ENCODE measurements at places on chromosomes 7 and 10. TPM values are rescaled to one million over a fixed set of nuclear protein-coding genes. Genes with fewer than 3 reads are reported as not detected.

DNA sequence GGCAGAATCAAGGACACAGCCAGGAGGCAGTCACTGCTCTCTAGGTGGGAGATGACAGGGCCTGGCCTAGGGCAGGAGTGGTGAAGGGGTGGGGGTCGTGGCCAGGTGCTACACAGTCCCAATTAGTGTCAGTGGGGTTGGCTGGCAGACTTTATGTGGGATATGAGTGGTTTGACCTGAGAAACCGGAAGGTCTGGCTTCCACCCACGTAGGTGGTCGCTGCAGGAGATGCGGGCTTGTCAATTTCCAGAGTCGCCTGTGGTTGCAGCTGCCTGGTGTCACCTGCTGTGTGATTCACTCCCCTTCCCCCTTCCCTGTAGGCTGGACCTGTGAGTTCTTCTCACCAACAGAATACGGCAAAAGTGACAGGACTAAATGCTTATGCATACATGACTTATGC, 124.3 kb downstream of the KLF6 start:
- no peak for DNase-seq

GRCh38 chr10:5830629-5831445, 17.6 kb upstream of the GDI2 start:
- DNase-seq = no peak

GRCh38 chr10:95758351-95759025, 2.5 kb downstream of the ENTPD1 start:
- DNase-seq = no peak

DNA sequence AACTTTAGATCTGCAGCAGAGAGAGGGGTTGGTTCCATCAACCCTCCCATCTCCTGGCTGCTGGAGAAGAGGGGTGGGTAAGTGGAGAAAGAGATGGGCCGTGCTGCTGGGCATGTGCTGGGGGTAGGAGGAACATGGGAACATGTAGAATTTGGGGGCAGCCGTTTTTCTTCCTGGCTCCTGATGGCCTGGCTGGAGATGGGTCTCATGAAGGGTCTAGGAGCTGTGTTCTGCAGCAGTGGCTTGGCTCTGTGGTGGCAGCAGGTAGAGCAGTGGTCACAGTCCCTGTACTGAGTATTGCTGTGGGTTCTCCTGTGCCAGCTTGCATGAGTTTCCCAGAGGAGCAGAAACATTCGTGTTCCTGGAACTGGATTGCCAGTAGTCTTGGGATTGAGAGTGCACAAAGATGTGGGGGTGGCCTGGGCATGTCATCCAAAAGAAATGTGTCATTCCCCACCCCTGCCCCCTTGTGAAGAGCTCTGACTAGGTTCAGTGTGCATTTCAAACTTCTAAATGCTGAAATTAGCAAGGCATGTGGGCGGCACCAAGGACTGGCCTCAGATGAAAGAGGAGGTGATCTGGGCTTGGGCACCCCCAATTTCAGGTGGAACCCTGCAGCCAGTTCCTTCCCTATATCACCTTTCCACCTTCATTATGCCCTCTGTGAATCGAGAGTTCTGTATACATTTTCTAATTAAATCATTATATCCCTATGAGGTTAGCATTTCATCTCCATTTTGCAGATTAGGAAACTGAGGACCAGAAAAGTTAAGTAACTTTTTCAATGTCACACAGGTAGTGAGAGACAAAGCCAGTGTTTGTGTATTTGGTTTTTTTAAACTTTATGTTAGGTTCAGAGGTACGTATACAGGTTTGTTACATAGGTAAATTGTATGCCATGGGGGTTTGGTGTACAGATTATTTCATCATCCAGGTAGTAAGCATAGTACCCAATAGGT, 2.1 kb downstream of the CHST3 start:
- no peak for DNase-seq

The ACTL6B gene
- not detected for total RNA-seq

The CDC123 gene
- total RNA-seq = 48.4 TPM

DNA sequence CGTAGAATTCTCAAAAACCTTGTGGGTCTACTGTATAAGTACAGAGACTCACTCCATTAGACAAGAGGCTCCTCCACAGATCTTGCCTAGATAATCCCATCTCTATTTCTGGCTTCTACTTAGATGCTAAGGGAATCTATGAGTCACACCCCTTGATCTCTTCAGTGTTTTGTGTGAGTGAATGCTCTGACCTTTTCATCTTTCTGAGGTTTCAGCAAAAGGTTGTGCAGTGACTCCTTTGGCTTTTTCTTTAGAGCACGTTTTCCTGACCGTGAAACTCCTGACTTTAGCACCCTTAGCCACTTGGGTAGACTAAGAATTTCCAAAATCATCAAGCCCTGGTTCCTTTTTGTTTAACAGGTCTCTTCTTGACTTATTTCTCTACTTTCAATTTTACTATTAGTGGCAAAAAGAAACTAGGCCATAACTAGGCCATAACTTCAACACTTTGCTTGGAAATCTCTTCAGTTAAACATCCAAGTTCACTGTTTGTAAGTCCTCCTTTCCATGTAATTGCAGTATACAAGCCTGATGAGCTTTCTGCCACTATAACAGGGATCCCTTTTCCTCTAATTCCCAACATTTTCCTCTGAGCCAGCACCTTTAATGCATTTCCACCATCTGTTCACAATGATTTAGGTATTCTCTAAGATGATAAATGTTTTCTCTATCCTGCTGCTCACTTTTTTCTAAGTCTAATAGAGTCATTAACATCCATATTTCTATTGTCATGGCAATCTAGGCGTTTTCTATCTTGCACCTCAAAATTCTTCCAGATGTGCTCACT, 19.4 kb downstream of the COPG2 start:
- DNase-seq = no peak

GRCh38 chr10:71434760-71435394, 38.2 kb downstream of the CDH23 start:
- DNase-seq = no peak

DNA sequence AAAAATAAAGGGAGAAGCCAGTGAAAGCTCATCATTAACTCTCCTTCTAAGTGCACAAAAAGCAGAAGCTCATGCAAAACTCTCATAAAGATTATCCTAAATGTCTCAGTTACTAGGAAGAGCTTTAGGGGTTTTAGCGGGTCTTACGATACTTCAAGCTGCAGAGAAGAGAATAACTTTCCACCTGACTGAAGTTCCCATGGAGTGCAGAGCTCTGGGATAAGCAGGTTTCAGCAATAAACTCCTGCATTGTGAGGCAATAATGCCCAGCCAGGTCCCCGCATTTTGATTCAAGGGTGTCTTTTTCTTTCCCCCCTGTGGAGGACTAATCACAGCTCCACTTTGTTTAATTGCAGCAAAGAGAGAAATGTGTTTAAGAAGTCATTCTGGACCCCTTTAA, 241.9 kb upstream of the SP8 start:
- DNase-seq = no peak

DNA sequence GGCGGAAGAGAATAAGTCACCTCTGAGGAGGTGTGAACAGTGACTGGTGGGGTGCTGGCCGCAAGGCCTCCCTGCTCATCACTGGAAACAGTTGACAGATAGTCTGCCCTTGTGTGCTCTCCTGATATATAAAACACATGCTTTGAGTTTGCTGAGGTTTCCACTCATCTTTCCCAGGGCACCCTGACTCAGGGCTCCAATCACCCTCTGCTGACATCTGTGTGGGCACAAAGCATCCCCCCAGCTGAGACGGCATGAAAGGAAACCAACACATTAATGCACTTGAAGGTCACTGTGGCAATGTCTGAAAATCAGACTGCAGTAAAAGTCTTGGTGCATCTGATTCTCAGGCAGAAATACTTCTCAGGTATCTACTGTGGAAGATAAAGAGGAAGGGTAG, 49.8 kb downstream of the EPDR1 start:
- DNase-seq = no peak

The DKK1 gene
- not detected for total RNA-seq

The SOSTDC1 gene
- 6.7 TPM for total RNA-seq

- no peak for DNase-seq
These were observed 217.1 kb upstream of the ZMIZ1 start for GRCh38 chr10:78851647-78852046.

The C7orf57 gene
- not detected for total RNA-seq

- DNase-seq = no peak
These were observed 85.8 kb downstream of the GRK5 start for GRCh38 chr10:119292968-119293760.

- no peak for DNase-seq
These were observed 2.7 kb upstream of the ZNF786 start for GRCh38 chr7:149093228-149093627.

DNA sequence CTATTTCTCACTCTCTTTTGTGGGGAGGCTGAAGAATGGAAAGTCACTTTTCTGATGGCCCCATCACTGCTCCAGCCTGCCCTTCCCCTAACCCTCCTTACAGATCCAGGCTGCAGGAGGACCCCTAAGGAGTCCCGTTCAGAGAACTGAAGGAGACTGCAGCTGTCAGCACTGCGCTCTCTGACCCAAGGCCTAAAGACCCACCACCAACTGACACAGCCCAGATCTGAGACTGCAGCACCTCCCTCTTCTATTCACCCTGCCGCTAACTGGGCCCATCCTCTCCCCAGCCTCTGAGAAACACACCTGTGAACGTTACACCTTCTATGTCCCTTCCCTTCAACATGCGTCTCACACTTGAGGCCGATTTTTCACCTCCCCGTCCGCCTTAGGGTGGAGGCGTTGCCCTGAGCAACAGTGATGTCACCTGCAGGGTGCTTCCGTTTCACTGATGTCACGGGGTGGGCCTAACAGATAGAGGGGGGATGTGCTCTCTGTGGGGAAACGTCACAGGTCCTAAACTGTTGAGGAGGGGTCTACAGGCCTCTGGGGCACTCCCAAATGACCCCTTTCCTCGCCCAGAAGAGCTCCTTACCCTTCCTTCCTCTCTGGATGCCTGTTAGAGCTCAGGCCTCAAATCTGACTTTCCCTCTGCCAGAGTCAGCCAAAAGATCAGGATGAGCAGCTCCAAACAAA, 5.1 kb downstream of the ITPRIP start:
- DNase-seq = no peak

DNA sequence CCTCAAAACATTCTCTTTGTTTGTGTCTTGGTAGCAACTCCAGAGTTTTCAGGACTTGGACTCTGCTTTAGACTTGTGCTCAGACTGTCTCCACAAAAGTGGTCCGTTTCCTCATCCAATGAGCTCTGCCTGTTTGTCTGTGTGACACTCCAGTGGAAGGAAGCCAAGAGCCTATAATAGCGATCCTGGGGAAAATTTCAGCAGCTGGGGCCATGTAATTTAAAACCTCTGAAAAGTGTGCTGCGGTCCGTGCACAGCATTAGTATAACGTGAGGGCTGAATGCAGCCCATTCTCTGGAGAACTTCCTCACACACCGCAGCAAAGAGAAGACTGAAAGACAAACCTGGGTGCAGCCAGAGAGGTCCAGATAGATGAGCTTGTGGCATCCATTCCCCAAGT, at the start of gene LRRC17:
TSS of gene LRRC17 (plus strand) at position 259 of the 400 bp plus-strand sequence. CDS start 20,914 bp downstream, outside the sequence.
- DNase-seq = no peak

DNA sequence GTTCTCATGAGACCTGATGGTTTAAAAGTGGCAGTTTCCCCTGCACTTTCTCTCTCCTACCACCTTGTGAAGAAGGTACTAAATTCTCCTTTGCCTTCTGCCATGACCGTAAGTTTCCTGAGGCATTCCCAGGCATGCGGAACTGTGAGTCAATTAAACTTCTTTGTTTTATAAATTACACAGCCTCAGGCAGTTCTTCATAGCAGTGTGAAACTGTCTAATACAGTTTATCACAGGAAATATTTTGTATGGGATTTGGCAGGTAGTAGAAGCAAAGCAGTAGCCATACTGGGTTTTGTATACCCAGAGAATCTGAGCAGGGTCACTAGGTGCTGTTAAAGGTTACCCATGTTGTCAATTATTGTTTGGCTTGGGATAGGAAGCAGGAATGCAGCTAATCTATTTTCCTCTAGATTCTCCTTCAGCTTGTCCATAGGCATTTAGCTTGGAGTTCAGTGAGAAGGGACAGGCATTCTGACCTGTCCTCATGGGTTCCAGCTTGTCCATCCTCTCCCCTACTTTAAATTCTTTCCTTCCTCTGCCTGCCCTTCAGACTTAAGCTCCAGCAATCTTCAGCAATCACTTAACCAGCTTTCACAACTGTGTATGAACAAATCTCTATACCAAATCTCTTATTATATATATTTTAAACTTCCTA, 186.7 kb downstream of the PCLO start:
- no peak for DNase-seq

The GRID1 gene
- total RNA-seq = 1.9 TPM

DNA sequence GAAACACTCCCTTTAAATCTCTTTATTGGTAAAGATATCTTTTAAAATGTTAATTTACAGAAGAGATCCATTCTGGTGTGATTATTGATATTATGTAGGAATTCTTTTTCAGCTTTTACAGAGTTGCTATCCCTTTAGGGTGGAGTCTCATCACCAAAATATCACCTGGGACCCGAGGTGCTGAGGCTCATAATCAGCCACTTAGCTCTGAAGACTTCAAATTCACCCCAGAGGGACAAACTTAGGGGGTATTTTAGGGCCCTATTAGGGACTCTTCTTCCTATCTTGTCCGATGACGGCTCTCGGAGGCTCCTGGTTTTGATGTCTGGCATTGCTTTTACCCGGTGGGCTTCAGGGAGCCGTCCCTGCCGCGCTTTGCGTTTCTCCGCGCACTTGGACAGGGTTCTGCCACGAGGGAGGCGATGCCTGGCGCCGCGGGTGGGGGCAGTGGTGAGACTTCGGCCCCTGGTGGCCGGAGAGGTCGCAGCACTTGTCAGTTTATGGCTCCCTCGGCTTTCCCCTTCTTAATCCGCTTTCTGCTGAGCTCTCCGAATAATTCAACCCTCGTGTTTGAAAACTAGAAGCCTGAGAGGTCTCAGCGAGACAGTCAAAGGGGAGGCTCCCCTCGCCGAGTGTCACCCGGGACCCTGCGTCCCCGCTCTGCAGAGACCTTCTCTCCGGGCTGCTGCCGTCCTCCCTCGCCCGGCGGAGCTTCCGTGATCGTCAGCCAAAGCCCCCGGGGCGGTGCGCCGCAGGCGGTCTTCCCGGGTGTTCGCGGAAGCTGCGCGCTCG, 27.8 kb downstream of the RBM20 start:
- DNase-seq = peak; percentile 80

DNA sequence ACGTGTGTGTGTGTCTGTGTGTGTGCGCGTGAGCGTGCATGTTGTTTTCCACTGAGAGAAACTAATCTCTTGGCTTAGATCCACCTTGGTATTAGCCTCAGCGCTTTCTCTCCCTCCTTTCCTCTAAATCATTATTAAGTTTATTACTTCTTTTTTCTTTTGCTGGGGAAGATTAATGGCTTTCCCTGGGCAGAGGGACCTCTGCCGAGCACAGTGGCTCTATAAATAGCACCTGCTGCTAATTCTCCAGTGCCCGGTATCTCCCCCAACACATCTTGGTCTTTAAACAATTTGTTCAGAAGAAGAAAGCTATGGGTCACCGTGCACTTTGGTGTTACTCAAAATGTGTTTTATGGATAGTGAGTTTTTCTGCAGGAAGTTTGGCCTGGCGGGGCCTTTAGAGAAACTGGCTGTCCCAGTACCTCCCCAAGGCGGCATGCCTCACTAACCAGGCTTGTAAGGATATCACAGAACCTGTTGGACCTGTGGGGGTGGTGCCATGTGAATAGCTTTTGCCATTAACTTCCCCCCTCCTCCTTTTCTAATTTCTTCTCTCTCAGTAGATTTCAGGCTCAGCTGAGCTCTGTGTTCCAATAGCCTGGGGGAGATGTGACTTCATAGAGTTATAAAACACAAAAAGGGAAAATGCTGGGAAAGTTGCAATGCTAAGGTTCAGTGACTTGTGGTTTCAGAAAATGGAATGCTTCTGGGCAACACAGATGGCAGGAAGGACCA, 70.1 kb upstream of the RAB11FIP2 start:
- no peak for DNase-seq

The GPRIN2 gene
- 40.7 TPM for total RNA-seq

GRCh38 chr10:89382757-89383156, 4.9 kb downstream of the IFIT1B start:
- no peak for DNase-seq

The ANXA8 gene
- total RNA-seq = 0.19 TPM
